ENCODE measurements at places on chromosomes 6 and 20. TPM values are rescaled to one million over a fixed set of nuclear protein-coding genes. Genes with fewer than 3 reads are reported as not detected.

The RIMS4 gene
- total RNA-seq, result 0.59 TPM

The PRSS35 gene
- total RNA-seq, result 1.9 TPM

The SENP6 gene
- total RNA-seq, result 49.4 TPM

The SNRPB2 gene
- total RNA-seq, result 31.8 TPM

The BCAS1 gene
- not detected for total RNA-seq

The NKX2-2 gene
- total RNA-seq, result not detected

The SLCO4A1 gene
- not detected for total RNA-seq

The COMMD7 gene
- 9.4 TPM for total RNA-seq

The SEL1L2 gene
- total RNA-seq, result 0.23 TPM

The GINS1 gene
- 3.2 TPM for total RNA-seq

The MPIG6B gene
- total RNA-seq, result not detected

The PROCR gene
- 106 TPM for total RNA-seq

The NOTCH4 gene
- total RNA-seq, result 0.82 TPM

The NOX3 gene
- not detected for total RNA-seq

The SRMS gene
- total RNA-seq, result not detected

The WFDC10B gene
- total RNA-seq, result not detected

The FYN gene
- total RNA-seq, result 162 TPM

The PREX1 gene
- total RNA-seq, result 18.7 TPM

The METTL24 gene
- 0.59 TPM for total RNA-seq

The PRDM13 gene
- not detected for total RNA-seq

The ARG1 gene
- total RNA-seq, result not detected

The HBS1L gene
- 84.2 TPM for total RNA-seq

The FAM229B gene
- 44.3 TPM for total RNA-seq

The WFDC12 gene
- total RNA-seq, result not detected

The PLA2G7 gene
- total RNA-seq, result not detected

The SYNDIG1 gene
- total RNA-seq, result 4.9 TPM

The DSN1 gene
- total RNA-seq, result 5.9 TPM

The FGD2 gene
- total RNA-seq, result not detected

The RAET1G gene
- 3.3 TPM for total RNA-seq

The ZKSCAN4 gene
- 5.3 TPM for total RNA-seq

The DACT2 gene
- total RNA-seq, result 0.82 TPM

The ZNF133 gene
- total RNA-seq, result 21.8 TPM

The TBX18 gene
- 44.2 TPM for total RNA-seq

The SNAI1 gene
- total RNA-seq, result 2.9 TPM

The HRH3 gene
- total RNA-seq, result not detected

The GRM1 gene
- under 0.01 TPM for total RNA-seq

The FILIP1 gene
- total RNA-seq, result 0.35 TPM

The TFAP2C gene
- 1.8 TPM for total RNA-seq

The PPDPF gene
- 8.0 TPM for total RNA-seq

The CHRNA4 gene
- not detected for total RNA-seq

The CBLN4 gene
- total RNA-seq, result not detected

The GCNT2 gene
- total RNA-seq, result not detected

The IL17A gene
- total RNA-seq, result not detected

The MRPL14 gene
- total RNA-seq, result 52.8 TPM
